ENCODE measurements at places on chromosomes 6 and 20.

- no peak for DNase-seq
Observed at GRCh38 chr20:49661560-49662329, 51.9 kb downstream of the B4GALT5 start.

DNA sequence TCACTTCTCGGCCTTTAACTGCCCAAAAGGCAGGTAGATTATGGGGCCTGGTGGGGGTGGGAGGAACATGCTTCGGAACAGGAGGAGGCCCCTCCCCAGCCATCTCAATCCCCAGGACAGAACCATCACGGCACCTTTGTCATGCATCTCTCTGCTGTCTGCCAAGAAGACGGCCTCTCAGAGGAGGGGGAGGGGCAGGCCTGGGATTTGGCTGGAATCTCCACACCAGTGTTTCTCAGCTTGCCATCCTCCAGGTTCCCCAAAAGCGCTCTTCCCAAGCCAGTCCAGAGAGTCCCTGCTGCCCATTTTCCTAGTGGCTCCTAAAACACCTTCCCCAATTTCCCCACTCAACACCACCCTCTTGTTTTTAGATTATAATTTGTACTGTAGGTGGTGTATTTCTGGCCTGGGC lies 2.5 kb upstream of the POU5F1 start:
- DNase-seq = no peak

- DNase-seq = peak; percentile 27
Observed at GRCh38 chr6:133854364-133855275, 34.3 kb upstream of the TCF21 start.

DNA sequence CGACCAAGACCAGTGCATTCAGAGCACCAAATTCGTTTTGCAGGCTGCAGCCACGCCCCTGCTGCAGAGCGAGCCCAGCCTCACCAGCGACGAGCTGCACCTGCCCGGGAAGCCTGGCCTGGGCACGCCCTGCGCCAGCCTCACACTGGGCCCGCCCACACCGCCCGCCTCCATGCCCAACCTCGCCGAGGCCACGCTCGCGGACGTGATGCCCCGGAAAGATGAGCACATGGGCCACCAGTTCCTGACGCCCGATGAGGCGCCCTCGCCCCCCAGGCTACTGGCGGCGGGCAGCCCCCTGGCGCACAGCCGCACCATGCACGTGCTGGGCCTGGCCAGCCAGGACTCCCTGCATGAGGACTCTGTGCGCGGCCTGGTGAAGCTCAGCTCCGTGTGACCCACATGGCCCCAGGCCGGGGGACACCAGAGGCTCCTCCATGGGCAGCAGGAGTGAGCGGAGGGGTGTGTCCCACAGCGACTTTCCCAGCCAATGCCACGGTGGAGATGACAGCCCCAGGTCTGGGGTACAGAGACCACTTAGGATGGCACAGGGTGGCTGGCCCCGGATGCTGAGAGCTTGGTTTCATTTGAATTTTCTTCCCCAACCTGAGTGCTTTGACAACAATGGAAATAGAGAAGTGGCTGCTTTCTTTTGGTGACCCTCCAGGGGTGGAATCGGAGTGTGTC lies 150.2 kb upstream of the SNX9 start:
- DNase-seq = no peak

DNA sequence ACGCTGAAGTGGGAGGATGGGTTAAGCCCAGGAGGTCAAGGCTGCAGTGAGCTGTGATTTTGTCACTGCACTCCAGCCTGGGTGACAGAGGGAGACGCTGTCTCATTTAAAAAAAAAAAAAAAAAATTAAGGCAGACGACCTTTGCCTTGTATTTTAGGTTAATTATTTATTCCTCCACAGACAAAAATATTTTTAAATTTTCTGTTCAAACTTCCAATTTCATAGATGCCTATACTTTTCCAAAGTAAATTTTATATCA lies 6.3 kb upstream of the SMIM28 start:
- no peak for DNase-seq

- DNase-seq = peak; percentile 52
Observed at GRCh38 chr20:9200196-9200595, 131.3 kb downstream of the PLCB4 start.

GRCh38 chr6:145866456-145867396 lies 52.1 kb upstream of the FBXO30 start:
- DNase-seq = no peak

GRCh38 chr6:41940759-41941279 lies 789 bp downstream of the CCND3 start:
- peak; percentile 74 for DNase-seq

DNA sequence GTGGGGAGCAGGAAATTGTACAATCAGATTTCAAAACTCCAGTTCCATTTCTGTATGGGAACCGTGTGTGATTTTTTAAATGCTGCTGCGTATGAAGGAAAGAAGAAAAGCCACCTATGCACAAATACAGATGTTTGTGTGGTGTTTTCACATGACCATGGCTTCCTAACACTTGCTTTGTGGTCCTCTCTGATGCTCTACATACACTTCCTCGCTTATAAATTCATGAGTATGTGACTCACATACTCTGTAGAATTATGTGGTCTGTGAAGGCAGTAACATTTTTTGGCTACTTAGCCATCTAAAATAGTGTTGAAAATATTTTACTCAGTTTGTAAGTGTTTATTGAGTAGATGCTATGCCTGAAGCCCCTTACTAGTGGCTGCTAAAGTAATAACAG lies 119.8 kb upstream of the PDE10A start:
- no peak for DNase-seq
